ENCODE measurements at places on chromosomes 3 and 15.

DNA sequence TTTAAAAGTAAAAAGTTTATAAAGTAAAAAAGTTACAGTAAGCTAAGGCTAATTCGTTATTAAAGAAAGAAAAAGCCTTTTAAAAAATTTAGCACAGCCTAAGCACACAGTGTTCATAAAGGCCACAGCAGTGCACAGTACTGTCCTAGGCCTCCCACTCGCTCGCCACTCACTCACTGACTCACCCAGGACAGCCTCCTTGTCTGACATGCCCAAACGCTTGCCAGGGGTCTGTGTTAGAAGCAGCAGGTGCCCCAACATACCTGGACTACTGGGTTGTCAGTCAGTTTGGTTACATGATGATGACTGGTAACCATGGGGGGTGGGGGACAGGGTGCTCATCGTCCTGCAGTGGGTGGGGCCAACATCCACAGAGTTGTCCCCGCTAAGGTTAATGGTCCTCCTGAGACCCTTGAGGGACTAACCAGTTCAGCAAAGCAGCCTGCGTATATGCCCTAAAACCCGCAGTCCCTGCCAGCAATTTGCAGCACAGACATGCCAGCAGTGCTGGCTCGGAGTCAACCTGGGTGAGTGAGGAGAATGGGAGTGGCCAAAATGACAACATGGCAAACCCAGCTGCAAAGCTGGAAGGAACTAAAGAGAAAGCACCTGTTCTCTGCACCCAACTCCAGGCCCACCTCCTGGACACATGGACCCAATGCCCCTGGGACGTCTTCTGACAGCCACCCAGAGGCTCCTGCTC, 49.2 kb downstream of the CYFIP1 start:
- DNase-seq = no peak

DNA sequence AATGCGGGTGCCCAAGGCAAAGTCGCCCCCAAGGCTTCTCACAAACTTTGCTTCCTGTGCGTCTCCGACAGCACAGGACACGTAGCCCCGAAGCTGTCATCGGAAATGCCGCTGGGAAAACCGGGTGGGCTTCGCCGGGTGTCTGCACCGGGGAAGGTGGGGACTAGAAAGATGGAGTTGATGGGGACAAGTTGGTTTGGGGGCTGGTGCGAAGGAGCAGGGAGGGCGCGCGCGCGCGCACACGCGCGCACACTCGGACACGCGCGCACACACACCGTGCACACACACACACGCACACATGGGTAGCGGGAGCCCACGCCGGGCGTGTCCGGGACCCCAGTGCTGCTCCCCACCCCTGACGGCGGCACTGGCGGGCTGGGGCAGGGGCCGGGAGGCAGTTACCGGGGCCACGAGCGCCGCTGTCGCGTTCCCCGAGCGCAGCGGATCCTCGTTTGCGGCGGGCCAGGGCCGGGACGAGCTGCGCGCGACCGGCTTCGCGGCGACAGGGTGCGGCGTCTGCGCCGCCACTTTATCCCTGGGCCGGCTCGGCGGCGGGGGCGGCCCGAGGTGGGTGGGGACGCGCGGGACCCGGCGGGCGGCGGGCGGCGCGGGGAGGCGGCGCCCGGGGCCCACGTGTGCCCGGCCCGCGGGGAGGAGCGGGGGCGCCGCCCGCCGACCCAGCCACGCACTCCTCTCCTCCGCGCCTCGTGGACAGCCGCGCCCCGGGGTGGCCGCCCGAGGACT, 539 bp upstream of the MGLL start:
- no peak for DNase-seq

- no peak for DNase-seq
Observed at GRCh38 chr3:19811689-19812088, 122.3 kb downstream of the EFHB start.

GRCh38 chr3:50627407-50628051, 10.6 kb downstream of the MAPKAPK3 start:
- DNase-seq = no peak

DNA sequence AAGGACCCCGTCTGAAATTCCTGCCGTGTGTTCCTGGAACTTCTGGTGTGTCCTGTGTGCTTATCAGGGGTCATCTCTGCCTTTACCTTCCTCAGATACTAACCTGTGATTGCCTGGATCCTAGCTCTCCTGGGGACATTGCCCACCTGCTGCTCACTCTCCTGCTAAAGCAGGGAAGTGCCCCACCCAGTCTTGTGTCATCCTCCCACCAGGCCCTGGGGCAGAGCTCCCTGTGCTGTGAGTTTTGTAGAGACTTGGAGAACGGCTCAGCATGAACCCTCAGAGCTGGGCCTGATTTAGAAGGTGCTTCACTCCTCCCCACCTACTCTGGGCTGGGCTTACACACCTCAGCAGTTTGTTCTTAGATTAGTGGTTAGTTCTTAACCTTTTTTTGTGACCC, 3.8 kb upstream of the TMEM44 start:
- DNase-seq = no peak

DNA sequence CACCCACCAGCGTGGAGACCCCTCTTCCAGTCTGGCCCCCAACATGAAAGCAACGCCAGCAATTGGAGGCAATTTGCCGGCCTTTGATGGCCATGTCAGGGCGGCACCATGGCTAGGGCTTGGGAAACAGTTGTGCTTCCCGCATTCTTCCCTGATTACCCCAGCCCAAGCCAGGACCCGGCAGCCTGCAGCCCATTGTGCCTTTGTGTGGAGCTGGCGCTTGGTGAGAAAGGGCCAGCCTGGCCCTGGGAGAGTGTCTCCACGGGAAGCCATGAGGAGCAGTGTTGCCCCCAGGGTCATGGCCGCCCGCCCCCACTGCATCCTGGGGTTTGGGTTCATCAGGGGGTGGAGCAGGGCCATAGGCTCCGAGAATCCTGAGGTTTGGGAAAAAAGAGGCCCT, 66.0 kb downstream of the DNAJB8 start:
- DNase-seq = no peak

DNA sequence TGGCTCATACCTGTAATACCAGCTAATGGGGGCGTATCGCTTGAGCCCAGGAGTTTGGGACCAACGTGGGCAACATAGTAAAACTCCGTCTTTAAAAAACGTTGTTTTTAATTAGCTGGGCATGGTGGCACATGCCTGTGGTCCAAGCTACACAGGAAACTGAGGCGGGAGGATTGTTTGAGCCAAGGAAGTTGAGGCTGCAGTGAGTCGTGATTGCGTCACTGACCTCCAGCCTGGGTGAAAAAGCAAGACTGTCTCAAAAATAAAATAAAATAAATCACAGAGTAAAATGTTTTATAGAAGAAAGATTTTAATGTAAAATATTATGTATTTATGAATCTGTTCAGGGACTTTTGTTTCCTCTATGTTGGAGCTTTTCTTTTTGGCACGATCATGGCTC, 15.3 kb upstream of the STRIT1 start:
- DNase-seq = no peak

GRCh38 chr3:195754906-195755305, 34.1 kb downstream of the MUC20 start:
- DNase-seq = no peak

- no peak for DNase-seq
Observed at GRCh38 chr3:175150812-175151401, 291.8 kb downstream of the NAALADL2 start.

DNA sequence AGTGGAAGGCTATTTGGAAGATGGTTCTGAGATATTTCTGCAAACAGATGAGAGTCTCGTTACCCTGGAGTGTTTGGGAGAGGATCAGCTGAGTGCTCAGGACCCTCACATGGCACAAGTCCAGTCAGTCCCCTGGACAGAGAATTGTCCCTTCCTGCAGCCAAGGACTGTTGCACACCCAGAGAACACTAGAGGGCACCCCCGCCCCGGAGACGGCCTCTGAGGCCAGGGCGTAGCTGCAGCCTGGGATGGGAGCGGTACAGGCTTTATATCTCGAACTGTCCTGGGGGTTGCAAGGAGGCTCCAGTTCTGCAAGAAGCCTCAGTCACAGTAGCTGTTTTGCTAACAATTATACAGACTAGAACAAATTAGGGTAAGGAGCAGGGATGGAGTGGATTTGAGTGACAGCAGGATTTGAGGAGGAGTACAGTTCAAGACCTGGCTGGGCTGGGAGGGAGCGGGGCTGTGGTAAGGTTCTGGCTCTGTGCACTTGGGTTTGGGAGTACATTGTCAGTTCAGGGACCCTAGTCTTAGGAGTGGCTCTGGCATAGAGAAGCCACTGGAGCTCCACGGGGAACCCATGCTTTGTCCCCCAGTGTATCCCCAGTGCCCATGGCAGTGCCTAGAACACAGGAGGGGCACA, 67.6 kb upstream of the HACD2 start:
- no peak for DNase-seq

- no peak for DNase-seq
Observed at GRCh38 chr3:101381809-101382208, 61.4 kb upstream of the IMPG2 start.

- peak; percentile 56 for DNase-seq
Observed at GRCh38 chr3:10242182-10243065, 5.8 kb upstream of the TATDN2 start.

DNA sequence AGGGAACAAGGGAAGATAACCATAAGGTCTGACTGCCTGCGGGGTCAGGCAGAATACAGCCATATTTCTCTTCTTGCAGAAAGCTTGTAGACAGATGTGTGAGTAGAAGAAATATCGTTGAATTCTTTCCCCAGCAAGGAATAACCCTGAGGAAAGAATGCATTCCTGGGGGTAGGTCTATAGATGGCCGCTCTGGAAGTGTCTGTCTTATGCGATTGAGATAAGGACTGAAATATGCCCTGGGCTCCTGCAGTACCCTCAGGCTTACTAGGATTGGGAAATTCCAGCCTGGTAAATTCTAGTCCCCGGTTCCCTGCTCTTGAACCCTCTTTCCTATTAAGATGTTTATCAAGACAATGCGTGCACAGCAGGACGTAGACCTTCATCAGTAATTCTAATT, 15.8 kb upstream of the SST start:
- DNase-seq = no peak

- DNase-seq = no peak
Observed at GRCh38 chr3:186440891-186441290, 78.9 kb upstream of the DGKG start.

DNA sequence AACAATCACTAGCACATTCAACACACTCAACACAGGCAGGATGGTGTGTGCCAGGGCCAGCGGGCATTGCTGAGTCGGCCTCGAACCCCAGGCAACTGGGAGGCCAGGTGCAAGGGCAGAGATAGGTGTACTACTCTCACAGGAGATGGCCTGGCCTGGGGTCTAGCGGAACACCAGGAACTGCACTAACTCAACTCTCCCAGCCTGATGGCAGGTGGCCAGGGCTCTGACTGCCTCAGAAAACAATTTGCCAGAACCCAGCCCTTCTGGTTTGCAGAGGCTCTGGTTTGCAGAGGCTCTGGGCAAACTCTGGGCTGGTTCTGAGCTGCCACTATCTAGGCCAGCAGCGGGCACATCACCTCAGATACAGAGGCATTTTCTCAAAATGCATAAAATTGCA, 229.2 kb upstream of the CHRNA7 start:
- DNase-seq = no peak

- no peak for DNase-seq
Observed at GRCh38 chr15:23574742-23575141, 9.3 kb downstream of the MKRN3 start.

DNA sequence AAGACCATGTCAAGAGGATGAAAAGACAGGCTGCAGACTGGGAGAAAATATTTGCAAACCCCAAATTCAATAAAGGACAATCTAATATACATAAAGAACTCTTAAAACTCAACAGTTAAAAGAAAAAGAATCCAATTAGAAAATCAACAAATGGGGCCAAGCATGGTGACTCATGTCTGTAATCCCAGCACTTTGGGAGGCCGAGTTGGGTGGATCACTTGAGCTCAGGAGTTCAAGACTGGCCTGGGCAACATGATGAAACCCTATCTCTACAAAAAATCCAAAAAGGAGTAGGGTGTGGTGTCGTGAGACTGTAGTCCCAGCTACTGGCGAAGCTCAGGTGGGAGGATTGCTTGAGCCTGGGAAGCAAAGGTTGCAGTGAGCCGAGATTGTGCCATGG, 57.6 kb downstream of the ANP32A start:
- DNase-seq = no peak

DNA sequence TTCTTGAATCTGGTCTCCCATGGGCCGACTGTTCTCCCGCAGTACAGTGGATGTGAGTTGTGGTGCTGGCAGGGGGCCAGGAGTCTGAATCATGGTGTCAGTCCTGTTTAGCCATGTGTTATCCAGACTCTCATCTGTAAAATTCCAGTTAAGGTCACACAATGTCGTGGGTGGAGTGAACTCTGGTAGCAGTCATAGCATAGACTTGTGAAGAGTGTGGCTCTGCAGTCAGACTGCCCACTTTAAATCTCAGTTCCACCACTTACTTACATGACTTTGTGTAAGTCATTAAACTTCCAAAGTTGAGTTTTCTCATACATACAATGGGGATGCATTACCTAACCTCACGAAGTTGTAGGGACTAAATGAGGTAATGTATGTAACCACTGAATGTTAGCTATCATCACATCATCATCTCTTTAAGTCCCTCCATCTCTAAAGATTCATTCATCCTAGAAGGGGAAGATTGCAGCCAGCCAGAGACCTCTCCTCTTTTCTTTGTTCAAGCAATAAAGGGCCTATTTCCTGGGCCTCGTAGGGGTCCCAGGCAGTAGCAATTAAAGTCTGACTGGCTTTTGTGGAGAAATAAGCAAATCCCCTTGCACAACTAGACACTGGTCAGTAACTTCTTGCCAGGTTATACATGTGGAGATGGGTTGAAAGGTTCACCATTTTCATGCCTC, 93.9 kb downstream of the PCCB start:
- DNase-seq = no peak

GRCh38 chr15:62404194-62404985, 239.3 kb upstream of the C2CD4B start:
- DNase-seq = no peak

GRCh38 chr3:168186293-168186983, 90.7 kb upstream of the GOLIM4 start:
- no peak for DNase-seq

DNA sequence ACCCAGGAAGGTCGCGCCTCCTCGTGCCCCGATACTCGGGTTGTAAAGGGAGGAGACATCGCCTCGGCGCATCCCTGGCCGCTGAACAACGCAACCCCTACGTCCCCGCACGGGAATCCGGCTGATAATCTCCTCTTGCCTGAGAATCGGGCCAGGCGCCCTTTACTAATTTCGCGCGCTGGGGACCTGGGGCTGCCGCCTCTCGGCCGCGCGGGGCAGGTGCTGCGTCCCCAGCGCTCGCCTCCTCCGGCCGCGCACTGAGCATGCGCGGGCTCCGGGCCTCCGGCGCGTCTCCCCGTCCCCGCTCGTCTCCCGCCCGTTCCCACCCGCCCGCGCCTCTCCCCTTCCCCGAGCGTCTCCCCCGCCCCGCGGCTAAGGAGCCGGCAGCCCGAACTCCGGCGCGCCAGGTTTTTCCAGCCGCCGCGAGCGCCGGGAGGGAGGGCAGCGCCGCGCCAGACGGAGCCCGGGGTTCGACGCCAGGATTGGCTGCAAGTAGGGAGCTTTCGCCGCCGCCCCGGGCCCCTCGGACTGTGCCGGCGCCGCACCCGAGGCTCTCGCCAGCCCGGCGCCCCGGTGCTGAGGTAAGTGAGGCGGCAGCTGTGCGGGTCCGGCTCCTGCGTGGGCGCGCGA, at the start of gene CNTN4:
CNTN4 (plus strand) TSS at position 469 of the 630 bp plus-strand sequence.
- DNase-seq = no peak

GRCh38 chr15:77493324-77493907, 72.7 kb downstream of the HMG20A start:
- no peak for DNase-seq

GRCh38 chr15:77632534-77633133, at the start of gene LINGO1:
LINGO1 (minus strand) TSS chr15:77632912; CDS start chr15:77632315, 597 bp downstream.
- DNase-seq = no peak

Data from activated T-helper 9 cell treated with anti-CD3 and anti-CD28 coated beads, Interleukin-2, amount 50 U/mL, for 16 hours (primary cell).